Activated CD4-positive, alpha-beta T cell treated with anti-CD3 and anti-CD28 coated beads for 24 hours (primary cell): ENCODE measurements at places on chromosomes 11 and 22.

DNA sequence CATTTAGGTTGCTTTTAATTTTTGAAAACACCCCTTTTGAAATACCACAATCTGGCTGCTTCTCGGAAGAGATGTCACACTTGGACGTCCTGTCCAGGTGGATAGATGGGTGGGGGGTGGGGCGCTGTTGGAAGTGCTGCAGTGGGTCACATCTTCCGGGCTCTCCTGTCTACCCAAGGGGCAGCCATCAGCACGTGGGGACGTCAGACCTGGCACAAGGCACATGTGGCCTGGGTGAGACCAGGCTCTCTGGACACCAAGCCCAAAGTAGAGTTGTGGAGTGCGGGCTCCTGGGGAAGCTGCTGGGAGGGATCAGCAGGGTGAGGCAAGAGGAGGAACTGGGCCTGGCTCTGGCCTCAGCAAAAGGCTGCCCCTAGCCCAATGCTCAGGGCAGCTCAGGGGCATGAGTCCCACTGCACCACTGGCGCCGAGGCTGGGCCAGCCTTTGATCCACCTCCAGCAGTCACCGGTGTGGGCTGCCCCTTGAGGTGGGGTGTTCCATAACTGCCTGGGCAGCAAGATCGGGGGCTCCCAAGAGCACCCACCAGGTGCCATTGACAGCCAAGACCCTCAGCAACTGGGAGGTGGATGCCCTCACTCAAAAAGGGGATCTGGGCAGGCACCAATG is 68.6 kb upstream of the CCND1 start:
- DNase-seq, result no peak

- DNase-seq, result no peak
Observed at GRCh38 chr22:38802671-38803121, 8.8 kb upstream of the DNAL4 start.

DNA sequence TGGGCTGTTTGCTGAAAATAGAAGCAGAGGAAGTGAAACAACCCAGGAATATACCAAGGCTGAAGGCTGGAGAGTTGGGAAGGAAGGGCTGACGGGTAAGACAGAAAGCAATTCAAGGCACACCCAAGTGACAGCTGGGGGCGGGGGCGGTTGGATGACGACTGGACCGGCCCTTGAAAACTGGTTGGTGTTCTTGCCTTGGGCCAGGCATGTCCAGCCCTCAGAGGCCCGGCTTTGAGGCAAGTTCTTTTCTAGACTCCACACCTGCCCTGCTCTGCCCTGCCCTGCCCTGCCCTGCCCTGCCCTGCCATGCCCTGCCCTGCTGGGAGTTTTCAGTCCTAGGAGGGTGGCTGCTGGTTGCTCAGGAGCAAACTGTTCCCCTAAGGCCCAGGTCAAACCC is 34.2 kb upstream of the CACNG2 start:
- DNase-seq, result no peak

- DNase-seq, result no peak
Observed at GRCh38 chr11:131713529-131714134, 343.2 kb downstream of the NTM start.

- DNase-seq, result no peak
Observed at GRCh38 chr11:113894421-113894996, 10.1 kb upstream of the HTR3B start.

- no peak for DNase-seq
Observed at GRCh38 chr11:75790986-75791385, 22.4 kb downstream of the DGAT2 start.

DNA sequence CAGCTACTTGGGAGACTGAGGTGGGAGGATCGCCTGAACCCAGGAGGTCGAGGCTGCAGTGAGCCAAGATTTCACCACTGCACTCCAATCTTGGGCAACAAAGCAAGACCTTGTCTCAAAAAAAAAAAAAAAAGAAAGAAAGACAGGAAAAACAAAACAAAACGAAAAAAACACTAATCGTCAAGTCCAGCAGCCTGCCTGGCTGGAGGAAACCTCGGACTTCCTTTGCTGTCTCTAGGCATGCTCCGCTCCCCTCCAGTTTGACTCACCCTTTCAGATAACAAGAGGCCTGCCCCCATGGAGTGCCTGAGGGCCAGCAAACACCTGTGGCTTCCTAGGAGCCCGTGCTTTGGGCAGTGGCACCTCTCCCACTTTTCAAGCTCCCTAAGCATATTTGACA is 28.8 kb upstream of the CHKA start:
- DNase-seq, result no peak

DNA sequence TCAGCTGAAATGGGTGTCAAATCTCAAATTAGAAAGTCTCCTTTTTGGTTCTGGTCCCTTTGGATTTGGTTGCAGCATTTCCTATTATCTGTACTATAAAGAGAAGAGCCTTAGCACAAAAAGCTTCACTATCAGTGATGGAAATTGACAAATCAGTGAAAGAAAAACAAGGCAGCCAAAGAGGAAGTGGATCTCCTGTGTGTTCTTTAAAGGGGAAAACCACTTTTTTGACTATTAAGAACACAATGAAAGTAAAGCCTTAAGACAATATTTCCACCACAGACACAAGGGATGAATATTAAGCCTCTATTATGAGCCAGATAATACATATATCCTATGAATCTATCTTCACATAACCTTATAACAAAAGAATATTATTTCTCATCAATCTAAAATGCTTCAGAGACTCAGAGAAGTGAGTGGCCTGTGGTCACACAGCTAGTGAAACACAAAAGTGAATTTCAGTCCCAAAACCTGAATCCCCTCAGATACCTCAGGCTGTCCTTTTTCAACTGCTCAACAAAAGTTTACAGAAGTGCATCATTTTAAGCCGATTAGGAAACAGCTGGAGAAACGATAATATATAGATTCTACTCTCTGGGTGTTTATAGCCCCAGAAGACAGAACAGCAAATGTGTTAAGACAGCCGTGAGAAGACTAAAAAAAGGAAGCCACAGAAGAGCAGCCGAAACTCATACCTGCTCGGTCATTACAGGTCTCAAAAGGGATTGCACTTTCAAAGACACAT is 24.4 kb upstream of the FSHB start:
- DNase-seq, result no peak

- DNase-seq, result no peak
Observed at GRCh38 chr11:107711861-107712755, at the start of gene SLN. SLN (minus strand) TSS chr11:107712056.

GRCh38 chr11:103433386-103434072 is 324.3 kb downstream of the DYNC2H1 start:
- DNase-seq, result no peak

GRCh38 chr22:31577711-31578110 is 81.4 kb downstream of the SFI1 start:
- DNase-seq, result no peak

- no peak for DNase-seq
Observed at GRCh38 chr11:111981270-111981669, 43.9 kb upstream of the DLAT start.

GRCh38 chr11:129223701-129224149 is 31.6 kb upstream of the ARHGAP32 start:
- DNase-seq, result no peak

DNA sequence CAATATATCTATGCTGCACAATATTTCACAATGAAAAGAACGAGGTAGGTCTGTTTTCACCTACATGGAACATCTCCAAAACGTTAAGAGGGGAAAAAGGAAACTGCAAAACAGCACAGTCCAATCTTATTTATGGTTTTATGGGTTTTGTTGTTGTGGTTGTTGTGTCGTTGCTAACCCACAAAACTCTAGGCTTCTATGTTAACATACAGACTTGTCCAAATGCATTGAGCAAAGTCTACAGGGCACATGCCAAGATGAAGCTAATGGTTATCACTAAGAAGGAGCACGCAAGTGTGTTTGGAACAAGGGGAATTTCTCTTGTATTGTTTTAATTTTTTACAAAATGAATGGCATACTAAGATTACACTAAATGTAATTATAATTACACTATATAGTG is 48.6 kb downstream of the AHNAK start:
- DNase-seq, result no peak

DNA sequence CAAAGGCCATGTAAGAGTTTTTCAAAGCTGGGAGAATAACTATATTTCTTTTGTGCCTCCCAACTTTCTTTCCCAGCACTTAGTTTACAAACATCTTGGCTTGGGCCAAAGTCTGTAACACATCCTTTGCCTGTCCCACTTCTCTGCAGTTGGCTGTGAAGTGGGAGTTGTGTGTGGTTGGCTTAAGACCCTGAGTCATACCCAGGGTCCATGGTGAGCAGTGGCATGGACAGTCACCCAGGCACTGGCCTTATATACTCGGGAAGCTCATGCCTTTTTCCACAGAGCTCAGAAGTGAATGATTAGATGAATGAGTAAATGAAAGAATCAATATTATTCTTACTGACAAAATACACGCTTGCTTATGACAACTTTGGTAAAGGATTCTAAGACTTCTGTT is 231.4 kb downstream of the BLID start:
- no peak for DNase-seq

GRCh38 chr11:125625225-125625629 is 264 bp downstream of the CHEK1 start:
- DNase-seq, result no peak

- DNase-seq, result no peak
Observed at GRCh38 chr22:18978506-18978905, 42.4 kb upstream of the PRODH start.

DNA sequence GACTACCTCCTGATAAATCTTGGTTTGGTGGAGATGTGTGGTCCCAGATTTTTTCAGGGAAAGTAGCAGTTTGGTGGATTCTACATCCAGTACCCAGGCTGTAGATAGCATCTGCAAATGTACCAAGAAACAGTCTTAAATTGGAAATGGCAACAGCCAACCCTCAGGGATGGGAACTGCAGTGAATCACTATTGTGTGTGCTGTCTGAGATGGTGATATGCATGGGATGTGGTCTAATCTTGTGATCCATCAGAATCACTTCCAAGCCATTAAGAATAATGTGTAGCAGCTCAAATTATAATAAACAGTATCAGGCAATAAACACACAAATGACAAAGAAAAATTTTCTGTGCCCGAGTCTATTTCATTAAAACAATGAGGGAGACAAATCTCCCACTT is 3.4 kb downstream of the OLFML1 start:
- no peak for DNase-seq

DNA sequence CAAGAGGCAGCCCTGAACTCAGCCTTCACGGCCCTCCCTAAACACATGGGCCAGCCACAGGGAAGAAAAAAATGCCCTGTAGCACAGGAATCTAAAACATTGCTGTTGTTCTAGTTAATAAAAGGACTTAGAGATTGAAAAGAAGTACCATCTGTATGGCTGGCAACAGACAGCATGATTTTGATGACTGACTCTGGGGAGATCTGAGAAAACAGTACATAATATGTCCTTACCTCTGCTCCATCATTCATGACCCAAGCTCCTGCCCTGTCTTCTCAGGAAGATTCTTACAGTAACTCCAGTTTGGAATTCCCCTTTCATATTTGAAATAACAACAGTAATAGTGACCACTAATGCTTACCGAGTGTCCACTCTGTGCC is 244.2 kb downstream of the ETS1 start:
- DNase-seq, result no peak

DNA sequence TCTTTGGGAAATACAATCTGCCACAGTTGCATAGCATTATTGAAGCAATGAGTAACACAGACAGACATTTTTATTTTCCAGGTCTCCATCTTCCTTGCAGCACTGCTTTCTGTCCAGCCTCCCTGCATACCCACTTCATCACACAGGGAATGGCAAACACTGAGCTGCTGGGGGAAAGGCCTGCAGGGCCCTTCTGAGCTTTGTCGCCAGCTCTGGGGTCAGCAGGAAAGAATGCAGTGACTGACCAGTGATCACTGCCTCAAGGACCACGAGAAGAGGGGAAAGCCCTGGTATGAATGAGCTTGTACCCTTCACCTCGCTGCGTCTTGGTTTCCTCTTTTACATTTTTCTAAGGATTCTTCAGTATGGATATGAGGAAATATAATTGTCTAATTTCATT is 21.3 kb upstream of the MICAL2 start:
- DNase-seq, result no peak

DNA sequence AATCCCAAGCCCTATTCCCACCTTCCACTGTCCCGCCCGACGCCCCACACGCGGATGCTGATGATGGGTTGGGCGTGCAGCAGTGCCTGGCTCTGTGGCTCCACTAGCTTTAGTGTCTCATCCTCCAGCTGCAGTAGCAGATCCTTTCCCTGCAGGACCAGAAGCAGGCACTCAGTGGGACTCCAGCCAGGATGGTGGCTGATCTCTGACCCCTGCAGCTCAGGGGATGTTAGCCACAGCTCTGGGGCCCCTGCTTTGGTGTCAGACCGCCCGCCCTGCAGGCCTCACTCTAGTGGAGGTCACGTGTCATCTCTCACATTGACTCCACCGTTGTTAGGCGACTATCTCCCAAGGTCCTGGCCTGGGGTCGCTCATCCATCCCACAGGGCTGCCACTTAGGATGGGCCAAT is 11.8 kb downstream of the SMPD1 start:
- no peak for DNase-seq

DNA sequence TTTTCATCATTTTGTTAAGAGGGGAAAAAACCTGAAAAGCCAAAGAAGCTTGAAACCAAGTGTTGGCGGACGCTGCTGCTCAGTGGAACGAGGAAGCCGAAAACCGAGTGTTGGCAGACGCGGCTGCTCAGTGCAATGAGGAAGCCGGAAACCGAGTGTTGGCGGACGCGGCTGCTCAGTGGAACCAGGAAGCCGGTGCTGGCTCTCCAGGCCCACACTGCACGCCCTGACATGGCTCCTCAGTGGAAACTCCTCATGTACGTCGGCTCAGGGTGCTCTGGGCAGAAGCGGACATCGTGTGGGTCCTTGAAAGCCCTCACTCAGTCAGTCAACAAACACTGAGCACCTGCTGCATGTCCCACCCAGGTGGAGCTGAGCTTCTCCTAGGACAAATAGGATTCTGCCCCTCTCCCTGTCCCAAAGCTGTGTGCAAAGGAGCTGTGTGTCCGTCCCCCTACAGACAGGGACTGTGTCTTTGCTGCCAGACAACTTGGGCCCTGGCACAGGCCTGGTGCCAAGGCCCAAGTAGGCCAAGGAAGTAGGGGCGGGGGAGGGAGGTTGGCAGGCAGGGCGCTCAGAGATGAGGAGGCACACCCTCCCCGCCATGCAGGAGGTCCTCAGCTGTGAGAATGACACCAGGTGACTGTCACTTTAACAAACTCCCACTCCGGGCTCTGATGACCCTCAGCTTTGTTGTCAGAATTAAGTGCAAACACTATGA is 37.3 kb downstream of the PHF21B start:
- no peak for DNase-seq

DNA sequence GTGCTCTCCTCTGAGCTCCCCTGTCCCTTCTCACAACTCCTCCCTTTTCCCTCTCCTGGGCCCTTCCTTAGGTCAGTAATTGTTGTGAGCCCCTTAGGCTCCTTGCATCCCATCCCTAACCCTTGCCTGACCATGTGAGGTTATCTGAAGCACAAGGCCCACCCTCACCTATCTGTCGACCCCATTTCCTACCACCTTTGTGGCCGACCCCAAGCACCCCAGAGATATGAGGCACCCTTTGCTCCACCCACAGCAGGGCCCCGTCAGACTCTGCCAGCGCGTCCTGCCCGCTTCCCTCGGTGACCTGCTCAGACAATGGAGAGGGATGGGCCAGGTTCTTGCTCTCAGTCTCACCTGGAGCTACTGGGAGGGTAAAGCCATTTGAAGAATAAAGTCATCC is 1.3 kb downstream of the GNG3 start:
- DNase-seq, result no peak
